Putamen (tissue), 1 donor: ENCODE measurements at places on chromosomes 3 and 15.

- peak; percentile 31 for DNase-seq
These were observed 4.6 kb upstream of the CTNNB1 start for GRCh38 chr3:41194701-41195100.

- peak; percentile 33 for DNase-seq
These were observed 1.9 kb upstream of the LOXL1 start for GRCh38 chr15:73924171-73924921.

GRCh38 chr3:151625086-151625485, 108.6 kb upstream of the AADACL2 start:
- no peak for DNase-seq

- no peak for DNase-seq
These were observed 52.0 kb upstream of the DLG1 start for GRCh38 chr3:197350446-197350845.

GRCh38 chr3:171383206-171384018, 76.8 kb downstream of the TNIK start:
- DNase-seq, result peak; percentile 75

GRCh38 chr3:195508185-195508584, 34.9 kb downstream of the PPP1R2 start:
- no peak for DNase-seq

GRCh38 chr3:175297216-175297615, 438.1 kb downstream of the NAALADL2 start:
- no peak for DNase-seq

GRCh38 chr3:126672340-126672739, 17.4 kb upstream of the TXNRD3 start:
- DNase-seq, result no peak

GRCh38 chr3:177371146-177371545, 173.9 kb upstream of the TBL1XR1 start:
- DNase-seq, result no peak
